ENCODE measurements at places on chromosomes 16 and 17. TPM values are rescaled to one million over a fixed set of nuclear protein-coding genes. Genes with fewer than 3 reads are reported as not detected.

DNA sequence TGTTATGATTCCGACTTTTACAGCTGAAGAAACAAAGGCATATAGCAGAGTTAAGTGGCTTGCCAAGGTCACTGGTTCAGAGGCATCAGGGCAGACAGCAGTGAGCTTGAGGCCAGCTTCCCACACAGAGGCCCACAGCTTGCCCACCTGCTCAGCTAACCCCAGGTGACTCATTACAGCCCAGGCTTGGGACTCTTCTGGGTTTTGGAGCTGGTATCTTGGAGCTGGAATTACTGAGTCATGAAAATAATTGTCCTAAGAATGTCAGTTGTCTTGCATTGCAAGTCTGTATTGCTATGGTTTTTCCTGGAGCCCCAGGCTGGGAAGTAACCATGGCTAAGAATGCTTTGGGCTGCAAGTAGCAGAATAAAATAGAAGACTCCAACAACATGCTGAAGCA, 32.4 kb upstream of the IRX3 start:
- DNase-seq = no peak

GRCh38 chr16:3479654-3480216, 15.6 kb downstream of the C16orf90 start:
- no peak for DNase-seq

DNA sequence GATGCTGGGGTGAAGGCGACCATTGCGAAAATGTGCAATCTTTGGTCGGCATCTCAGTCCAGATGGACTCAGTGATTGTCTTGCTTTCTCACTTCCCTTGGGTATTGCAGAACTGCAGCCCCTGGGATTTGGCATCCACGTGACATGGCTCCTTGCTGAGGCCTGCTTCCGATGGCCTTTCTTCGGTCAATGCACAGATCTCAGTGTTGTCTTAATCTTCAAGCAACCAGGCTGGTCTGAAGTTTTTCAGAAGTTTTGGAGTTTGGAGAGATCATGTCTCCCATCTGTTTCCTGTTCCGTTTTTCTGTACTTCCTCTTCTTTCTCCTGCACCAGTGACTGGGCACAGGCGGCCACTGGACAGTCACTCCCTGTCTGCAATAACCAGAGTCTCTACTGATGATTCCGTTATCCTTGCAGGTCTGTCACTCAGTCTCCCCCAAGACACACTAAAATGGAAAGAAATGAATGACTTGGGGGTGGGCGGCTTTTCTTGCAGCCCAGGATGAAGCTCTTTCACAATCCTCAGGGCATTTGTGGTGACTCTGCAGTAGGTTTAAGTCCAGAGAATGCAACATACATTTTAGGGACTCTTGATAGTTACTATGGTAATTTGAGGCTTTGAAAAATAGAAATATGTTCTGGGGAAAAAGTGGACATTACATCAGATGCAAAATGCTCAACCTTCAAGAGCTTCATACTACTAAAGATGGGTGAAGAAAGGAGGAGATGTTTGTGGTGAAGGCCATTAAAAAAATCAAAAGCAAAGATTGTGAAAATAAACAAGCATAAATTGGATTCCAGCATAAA, 106.3 kb upstream of the ZFHX3 start:
- DNase-seq = no peak

DNA sequence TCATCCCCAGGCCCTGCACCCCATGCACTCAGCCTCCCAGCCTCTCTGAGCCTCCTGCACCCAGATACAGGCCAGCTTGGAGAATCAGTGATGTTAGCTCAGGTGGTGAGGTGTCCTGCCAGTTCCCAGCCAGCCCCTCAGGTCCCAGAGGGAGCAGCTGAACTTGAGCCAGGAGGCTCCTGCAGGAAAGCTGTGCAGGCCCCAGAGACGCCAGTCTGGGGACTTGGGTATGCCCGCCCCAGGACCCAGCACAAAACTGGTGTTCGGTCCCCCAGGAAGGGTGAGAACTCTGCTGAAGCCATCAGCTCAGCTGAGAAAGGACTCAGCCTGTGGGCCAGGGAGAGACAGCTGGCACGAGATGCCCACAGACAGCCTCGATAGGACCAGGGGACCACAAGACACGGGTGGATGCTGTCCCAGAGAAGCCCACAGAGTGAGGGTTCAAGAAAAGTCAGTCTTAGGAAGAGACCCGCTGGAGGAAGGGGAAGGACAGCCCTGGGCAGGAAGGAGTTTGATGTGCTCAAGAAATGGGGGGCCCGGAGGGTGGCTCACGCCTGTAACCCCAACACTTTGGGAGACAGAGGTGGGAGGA, 11.0 kb downstream of the ENDOV start:
- no peak for DNase-seq

DNA sequence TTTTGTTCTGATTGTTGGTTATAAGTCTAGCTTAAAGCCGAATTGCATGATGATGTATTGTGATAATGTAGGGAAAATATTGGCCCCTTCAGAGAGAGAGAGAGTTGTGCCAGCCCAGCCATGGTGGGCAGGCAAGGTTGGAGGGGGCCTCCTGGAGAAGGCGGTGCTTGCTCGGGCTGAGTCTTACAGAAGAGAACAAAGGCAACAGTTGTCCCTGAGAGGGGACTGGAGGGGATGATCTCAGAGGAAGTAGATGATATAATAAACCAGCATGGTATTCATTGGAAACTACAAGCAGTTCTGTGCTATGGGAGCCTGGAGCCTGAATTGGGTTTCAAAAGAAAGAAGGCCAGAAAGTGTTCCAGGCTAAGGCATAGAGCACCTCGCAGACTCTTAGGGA, 173.8 kb downstream of the RPTOR start:
- no peak for DNase-seq

GRCh38 chr16:49382916-49383315, 9.3 kb downstream of the C16orf78 start:
- peak; percentile 22 for DNase-seq

Gene TUBB3
- 152 TPM for polyA plus RNA-seq

DNA sequence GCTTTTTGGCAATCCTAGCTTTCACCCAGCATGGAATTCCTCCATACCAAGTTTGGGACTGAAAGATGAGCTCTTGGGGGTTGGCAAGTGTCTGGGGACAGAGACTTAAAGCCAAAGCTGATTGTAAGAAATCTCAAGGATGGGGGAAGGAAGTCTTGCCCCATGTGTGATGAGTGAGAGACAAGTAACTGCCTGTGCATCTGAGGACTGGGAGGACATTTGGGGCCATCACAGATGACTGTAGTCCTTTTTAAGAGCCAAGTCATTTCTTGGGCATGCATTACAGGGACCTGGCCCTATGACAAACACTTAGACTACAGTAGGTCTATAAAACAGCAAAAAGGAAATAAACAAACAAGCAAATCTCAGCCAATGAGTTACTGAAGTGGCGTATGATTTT, 36.3 kb upstream of the CCL2 start:
- DNase-seq = no peak

- no peak for DNase-seq
Observed at GRCh38 chr17:65065906-65066305, 9.4 kb upstream of the GNA13 start.

DNA sequence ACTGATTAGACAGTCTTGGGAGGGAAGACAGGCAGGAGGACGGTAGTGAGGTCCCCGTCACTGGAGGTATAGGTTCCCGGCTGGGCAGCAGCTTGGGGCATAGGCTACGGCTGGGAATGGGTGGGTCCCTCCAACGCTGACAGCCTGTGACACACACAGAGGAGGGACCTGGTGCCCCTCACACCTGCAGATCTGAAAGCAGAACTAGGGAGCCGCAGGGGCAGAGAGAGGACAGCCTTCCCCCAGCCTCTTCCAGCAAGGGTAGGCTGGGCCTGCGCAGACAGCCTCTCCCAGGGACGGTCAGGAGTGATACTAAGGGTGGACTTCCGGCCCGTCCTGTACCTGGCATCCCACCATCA, 2.0 kb downstream of the P2RX1 start:
- DNase-seq = no peak

- DNase-seq = no peak
Observed at GRCh38 chr16:50476486-50477255, 71.5 kb upstream of the NKD1 start.

DNA sequence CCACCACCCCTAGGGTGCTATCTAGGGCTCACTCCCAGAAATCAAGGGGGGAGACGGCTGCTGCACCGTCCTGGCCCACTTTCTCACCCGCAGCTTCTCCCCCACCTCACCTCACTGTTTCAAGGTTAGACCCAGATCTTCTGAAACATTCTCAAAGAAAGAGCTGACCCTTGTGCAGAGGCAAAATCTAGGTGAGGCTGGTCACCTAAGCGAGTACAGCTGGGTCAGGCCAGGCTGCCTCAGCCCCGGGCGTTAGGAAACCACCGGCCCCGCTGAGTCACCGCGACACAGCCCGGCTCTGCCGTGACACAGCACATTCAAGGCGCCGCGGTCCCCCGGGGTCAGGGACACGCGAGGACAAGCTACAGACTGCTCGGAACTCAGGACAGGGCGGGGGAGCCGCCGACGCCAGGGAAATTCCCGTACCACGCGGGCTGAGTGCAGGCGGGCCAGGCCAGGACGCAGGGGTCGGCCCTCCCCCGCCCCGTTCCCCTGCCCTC, 27.1 kb downstream of the GNPTG start:
- peak; percentile 79 for DNase-seq

Gene CCL16
- not detected for polyA plus RNA-seq

Gene CLN3
- 22.2 TPM for polyA plus RNA-seq

Gene CIITA
- polyA plus RNA-seq = not detected

- DNase-seq = no peak
Observed at GRCh38 chr16:80932708-80933095, 74.0 kb downstream of the CMC2 start.

Gene NPIPB12
- polyA plus RNA-seq = 26.0 TPM

Gene UBE2G1
- 78.5 TPM for polyA plus RNA-seq

Gene SLC12A3
- not detected for polyA plus RNA-seq

Gene C17orf67
- polyA plus RNA-seq = 2.6 TPM

Gene BAHCC1
- 5.9 TPM for polyA plus RNA-seq

- DNase-seq = no peak
Observed at GRCh38 chr16:70399381-70399780, 39.5 kb downstream of the ST3GAL2 start.

DNA sequence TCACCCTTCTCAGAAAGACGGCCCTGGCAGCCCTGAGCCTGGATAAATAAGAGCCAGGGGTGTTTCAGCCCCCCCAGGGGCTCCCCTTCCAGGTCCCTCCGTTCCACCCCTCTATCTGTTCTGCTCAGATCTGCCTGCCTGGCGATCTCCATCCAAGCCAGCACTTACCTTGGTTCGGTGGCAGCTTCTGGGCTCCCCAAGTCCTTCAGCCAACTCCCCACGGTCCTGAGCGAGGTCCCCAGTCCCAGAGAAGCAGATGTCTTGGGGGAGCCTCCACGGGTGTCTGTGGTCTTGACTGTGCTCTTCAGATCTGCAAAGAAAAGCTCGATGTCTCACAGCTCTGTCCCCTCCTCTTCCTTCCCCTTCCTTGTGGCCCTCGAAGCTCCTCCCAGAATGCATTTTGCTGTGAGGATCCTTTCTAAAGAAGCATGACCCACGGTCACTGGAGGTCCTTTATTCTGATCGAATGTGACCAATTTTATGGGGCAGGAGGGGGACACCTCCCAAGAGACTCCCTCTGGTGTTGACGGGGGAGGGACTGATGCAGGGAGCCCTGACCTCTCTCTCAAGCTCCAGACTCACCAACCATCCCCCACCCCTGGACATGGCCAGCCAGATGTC, at the start of gene PIK3R6:
Gene PIK3R6, minus strand, starts transcription at position 314 of the 621 bp plus-strand sequence. CDS start 17,880 bp downstream, outside the sequence.
- DNase-seq = no peak

DNA sequence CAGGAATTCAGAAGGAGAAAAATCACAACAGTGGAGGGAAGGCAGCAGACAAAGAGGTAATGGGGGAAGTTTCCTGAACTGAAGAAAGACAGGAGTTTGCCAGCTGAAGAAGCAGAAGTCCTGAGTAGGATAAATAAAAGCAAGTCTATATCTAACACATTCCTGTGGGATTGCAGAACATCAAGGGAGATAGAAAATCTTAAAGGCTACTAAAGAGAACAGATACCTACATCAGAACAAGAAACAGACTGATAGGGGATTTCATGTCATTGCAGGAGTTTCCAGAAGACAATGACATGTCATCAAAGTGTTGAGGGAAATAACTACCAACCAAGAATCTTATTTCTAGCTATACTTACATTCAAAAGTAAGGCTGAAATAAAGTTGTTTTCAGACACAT, 21.3 kb upstream of the CRYBA1 start:
- no peak for DNase-seq

- no peak for DNase-seq
Observed at GRCh38 chr16:2095315-2095853, 40.3 kb downstream of the PKD1 start.

Gene MRPL12
- polyA plus RNA-seq = 215 TPM

GRCh38 chr17:72304859-72305258, 184.0 kb downstream of the SOX9 start:
- no peak for DNase-seq

DNA sequence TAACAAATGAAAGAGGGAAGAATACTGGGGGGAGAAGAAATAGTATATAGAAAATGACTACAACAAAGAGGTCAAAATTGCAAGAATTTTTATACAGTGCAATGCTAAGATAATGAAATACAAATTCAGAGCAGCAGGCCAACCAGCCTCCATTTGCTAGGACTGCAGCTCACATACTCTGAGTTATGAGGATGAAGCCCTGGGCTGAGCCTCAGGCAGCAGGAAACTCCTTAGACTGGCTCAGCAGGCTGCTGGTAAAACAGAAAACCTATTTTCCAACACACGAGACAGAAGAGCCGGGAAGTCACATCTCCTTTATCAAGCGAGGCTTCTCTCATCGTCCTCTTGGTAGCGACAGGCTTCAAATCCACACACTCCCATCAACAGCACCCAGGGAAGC, 296.5 kb downstream of the SLC39A11 start:
- DNase-seq = no peak

DNA sequence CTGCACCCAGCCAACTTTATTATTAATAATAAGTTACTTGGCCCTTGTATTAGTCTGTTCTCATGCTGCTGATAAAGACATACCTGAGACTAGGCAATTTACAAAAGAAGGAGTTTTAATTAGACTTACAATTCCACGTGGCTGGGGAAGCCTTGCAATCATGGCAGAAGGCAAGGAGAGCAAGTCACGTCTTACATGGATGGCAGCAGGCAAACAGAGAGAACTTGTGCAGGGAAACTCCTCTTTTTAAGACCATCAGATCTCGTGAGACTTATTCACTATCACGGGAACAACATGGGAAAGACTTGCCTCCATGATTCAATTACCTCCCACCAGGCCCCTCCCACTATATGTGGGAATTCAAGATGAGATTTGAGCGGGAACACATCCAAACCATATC, 47.7 kb downstream of the SYT17 start:
- no peak for DNase-seq

Gene SLFN11
- 6.9 TPM for polyA plus RNA-seq

DNA sequence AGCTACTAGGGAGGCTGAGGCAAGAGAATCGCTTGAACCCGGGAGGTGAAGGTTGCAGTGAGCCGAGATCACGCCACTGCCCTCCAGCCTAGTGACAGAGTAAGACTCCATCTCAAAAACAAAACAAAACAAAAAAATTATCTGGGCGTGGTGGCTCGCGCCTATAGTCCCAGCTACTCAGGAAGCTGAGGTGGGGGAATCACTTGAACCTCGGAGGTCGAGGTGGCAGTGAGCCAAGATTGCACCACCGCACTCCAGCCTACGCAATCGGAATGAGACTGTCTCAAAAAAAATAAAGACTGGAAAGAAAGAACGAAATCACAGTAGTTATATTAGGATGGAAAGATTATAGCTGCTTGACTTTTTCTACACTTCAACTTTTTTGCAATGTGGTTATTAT, 18.9 kb downstream of the COG1 start:
- no peak for DNase-seq

GRCh38 chr16:66375451-66375850, 9.0 kb downstream of the CDH5 start:
- no peak for DNase-seq

Gene CCL7
- polyA plus RNA-seq = 0.17 TPM

GRCh38 chr17:76539631-76540271, at the start of gene PRCD:
PRCD (plus strand) TSS chr17:76540044; CDS start chr17:76540142, 98 bp downstream.
- DNase-seq = peak; percentile 59

GRCh38 chr16:27600381-27600780, 50.4 kb downstream of the KATNIP start:
- DNase-seq = no peak
